Peyer's patch (tissue), 4 donors: ENCODE measurements at places on chromosomes 12 and 14. TPM values are rescaled to one million over a fixed set of nuclear protein-coding genes. Genes with fewer than 3 reads are reported as not detected.

The KRT80 gene
- 0.13 TPM for total RNA-seq

The POTEG gene
- total RNA-seq: not detected

The P2RX7 gene
- 1.7 TPM for total RNA-seq

The WSCD2 gene
- total RNA-seq: not detected

The DAZAP2 gene
- 372 TPM for total RNA-seq

The TMTC1 gene
- total RNA-seq: 17.7 TPM

The KRT79 gene
- total RNA-seq: not detected

The A2ML1 gene
- 0.83 TPM for total RNA-seq

The TSHR gene
- not detected for total RNA-seq

The CDKL1 gene
- 20.4 TPM for total RNA-seq

The NEUROD4 gene
- total RNA-seq: not detected

The KRT5 gene
- 5.9 TPM for total RNA-seq

The CLEC2B gene
- total RNA-seq: 6.6 TPM

The HOXC11 gene
- total RNA-seq: not detected

The GALNT4 gene
- total RNA-seq: 34.3 TPM

The ACOT6 gene
- total RNA-seq: not detected

The CLEC4D gene
- not detected for total RNA-seq

The ACOT2 gene
- 26.2 TPM for total RNA-seq

The RNASE1 gene
- total RNA-seq: 123 TPM

The CCDC177 gene
- not detected for total RNA-seq

The C12orf42 gene
- total RNA-seq: 18.2 TPM

The PHC1 gene
- 52.8 TPM for total RNA-seq
